ENCODE measurements at places on chromosomes 12 and 14.

DNA sequence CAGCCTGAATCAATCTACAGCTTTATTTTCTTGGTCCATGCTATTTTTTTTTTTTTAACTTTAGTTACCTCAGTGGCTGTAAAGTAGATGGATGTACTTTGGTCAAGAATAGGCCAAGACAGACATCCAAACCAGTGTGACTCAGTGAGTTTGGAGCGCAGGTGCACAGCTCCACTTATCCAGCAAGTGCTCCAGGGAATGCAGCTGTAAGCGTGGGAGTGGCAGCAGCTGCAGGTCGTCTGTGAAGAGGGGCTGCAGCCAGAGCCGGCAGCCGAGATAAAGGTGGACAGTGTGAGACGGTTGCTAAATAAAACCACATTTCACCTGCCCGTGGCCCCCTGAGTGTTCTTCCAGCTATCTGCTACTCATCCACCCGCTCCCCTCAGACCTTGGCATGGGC lies 1018.7 kb downstream of the AACS start:
- no peak for DNase-seq

- DNase-seq, result no peak
Observed at GRCh38 chr12:124544311-124544970, 23.0 kb downstream of the NCOR2 start.

GRCh38 chr12:16324772-16325171 lies 22.7 kb upstream of the MGST1 start:
- no peak for DNase-seq

- DNase-seq, result no peak
Observed at GRCh38 chr14:60645126-60645741, 4.0 kb downstream of the SIX1 start.

- no peak for DNase-seq
Observed at GRCh38 chr14:52429451-52429850, 115.3 kb downstream of the PTGER2 start.

DNA sequence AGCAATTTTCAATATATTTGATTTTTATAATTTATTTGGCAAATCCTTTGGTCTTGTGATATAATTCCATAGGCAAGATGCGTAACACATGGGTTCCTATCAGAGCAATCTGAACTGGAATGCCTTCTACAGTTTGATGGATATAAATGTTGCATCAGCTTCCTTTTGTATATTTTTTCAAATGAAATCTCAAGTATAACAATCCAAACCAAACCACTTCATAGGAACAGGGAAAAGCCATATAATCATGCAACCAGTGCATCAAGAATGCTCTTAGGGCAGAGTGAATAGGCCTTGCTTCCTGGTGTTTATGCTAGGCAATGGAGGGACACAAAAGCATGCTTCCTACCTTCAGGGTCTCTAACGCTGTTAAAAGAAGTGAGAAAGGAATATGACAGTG lies 34.5 kb downstream of the EFCAB11 start:
- no peak for DNase-seq

GRCh38 chr14:31204593-31205534 lies 2.7 kb downstream of the HECTD1 start:
- no peak for DNase-seq

- no peak for DNase-seq
Observed at GRCh38 chr12:109744986-109745942, 31.6 kb downstream of the FAM222A start.

DNA sequence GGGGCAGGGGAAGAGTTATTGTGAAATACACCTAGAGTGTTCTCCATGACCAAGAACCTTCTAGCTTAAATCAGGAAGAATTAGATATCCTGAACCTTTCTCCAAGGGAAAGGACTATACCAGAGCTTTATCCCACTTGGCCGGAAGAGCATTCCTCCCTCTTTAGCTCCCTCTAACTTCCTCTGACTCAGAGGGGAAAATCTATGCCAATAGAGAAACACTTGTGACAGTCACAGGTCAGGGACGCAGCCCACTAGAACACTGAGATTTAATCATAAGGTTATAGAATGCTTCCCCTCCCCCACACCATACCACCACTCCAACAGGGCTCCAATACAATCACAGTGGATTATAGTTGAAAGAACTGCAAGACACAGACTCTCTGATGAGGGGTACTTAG lies 55.4 kb upstream of the RFX4 start:
- no peak for DNase-seq

DNA sequence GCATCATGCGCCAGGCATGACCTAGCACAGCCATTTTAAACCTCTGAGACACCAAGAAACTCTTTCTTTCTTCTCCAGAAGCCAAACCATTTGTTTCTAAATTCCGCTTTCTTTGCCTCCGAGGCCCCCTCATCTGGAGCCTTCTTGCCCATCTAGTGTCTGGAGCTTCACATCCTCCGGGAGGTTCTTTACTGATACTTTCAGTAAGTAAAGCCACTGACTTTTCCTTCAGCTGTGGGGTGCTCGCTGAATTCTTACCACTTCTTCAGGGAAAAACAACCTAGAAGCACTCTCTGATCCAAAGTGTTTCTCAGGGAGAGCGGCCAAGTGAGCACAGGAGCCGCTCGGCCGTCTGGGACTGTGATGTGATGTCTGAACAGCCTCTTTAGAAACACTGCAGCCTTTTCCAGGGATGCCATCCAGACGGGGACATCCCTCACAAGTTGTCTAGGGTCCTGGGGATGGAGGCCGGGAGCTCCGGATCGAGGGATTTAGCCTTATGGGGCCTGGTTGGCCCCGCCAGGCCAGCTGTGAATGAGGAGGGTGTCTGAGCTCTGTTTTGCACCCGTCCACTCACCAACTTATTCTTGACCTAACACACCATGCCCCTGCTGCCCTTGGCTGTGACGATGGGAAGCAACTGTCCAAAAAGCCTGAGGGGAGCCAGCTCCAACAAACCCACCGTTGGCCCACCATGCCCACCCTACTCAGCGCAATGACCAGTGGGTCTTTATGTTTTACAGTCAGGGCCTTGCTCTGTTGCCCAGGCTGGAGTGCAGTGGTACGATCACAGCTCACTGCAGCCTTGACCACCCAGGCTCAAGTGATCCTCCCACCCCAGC lies 160.6 kb downstream of the ZFP36L1 start:
- DNase-seq, result no peak

DNA sequence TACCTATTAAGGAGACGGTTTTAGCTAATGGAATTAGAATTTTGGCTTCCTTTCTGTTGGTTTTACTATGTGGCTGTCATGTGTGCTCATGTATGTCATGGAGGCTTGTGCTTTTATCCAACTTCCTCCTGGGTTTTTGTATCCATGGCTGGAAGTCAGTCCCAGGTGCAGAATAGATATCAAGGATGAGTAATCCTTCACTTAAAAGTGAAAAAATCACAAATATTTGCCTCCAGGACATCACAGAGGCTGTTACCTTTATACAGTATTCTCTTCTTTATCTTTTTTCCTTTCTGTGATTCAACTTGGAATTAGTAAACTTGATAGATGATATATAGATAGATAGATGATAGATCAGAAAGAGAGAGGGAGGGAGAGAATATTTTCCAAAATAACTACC lies 706.8 kb downstream of the GALC start:
- DNase-seq, result no peak

GRCh38 chr12:115975411-115975810 lies 302.1 kb downstream of the MED13L start:
- no peak for DNase-seq

GRCh38 chr12:47323802-47324201 lies 244.0 kb upstream of the AMIGO2 start:
- DNase-seq, result no peak

DNA sequence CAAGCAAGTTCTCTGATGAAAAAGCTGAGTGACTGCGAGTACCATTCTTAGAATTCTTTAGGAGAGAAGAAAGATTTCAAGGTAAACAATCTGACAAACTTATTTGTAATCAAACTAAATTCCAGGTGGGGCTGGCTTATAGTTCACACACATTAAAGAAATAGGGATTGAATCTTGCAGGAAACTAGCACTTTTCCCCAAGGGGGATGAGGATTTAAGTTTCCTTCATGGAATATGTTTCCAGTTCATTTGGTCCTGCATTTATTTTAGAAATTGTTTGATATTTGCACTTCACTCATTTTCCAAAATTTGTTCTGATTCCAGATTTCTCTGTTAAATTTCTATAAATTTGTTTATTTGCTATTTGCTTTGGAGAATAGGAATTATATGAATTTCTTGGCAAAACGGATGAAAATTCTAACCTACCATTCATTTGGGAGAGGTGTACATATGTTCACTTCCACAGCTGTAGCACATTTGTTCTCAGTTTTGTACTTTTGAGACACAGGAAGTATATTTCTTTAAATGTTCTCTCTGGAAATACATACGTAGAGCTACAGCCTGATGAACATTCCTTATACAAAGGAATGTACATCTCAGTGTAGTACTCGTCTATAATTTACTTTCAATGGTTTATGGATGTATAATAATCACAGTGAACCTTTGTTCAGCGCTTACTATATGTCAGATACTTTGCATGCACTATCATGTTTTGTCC lies 145.5 kb downstream of the AKAP6 start:
- DNase-seq, result no peak

- no peak for DNase-seq
Observed at GRCh38 chr14:104362761-104363605, 216.6 kb upstream of the C14orf180 start.

DNA sequence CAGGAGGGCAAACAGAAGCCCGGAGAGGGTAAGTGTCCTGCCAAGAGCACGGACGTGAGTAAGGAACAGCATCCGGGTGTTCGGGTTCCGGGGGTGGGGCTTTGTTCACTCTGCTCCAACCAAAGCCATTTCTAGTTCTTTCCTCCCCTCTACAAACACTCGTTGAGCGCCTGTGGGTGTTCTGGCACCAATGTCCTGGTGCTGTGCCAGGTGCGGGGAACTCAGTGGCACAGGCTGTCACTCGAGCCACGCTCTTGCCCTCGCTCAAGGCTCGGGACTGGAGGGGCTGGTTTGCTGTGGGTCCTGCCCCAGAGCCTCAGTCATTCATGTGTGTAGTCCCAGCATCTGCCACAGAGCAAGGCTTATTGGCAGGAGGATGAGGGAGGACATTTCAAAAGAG lies 157.5 kb downstream of the CALM1 start:
- DNase-seq, result peak; percentile 63

- DNase-seq, result no peak
Observed at GRCh38 chr14:61661471-61662400, 33.6 kb upstream of the HIF1A start.

- DNase-seq, result no peak
Observed at GRCh38 chr12:56391721-56392120, 29.1 kb upstream of the APOF start.

DNA sequence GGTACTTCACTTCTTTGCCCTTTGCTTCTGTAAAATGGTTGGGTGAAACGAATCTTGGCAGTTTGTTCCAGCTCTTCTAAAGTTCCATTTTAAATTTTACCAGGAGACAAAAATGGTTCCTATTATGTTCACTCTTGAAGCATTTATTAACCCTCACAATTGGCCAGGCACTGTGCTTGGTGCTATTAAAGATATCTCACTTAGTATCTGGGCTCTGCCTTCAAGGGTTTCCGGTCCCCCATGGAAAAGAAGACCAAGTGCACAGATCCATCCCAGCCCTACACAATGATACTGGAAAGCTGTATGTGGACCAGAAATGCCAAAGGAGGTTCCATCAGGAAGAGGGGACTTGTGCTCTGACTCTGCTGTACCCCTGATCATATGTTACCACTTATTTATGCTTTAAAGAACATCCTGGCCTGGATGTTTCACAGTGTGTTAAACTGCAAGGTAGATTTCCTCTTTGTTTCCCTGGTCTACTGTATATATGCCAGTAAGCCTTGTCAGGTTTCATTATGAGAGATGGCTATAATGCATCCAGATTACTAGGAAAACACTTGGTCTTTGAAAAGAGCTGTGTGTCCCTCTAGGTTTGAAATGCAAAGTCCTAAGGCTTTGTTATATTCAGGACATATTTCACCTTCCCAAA lies 154.8 kb downstream of the PRKCH start:
- no peak for DNase-seq

- DNase-seq, result no peak
Observed at GRCh38 chr14:28242895-28243294, 523.7 kb upstream of the FOXG1 start.

GRCh38 chr12:6603095-6603567 lies 4.0 kb downstream of the CHD4 start:
- no peak for DNase-seq

GRCh38 chr14:44009642-44010041 lies 497.4 kb downstream of the FSCB start:
- DNase-seq, result no peak

GRCh38 chr12:21615431-21615830 lies 10.8 kb upstream of the GYS2 start:
- DNase-seq, result no peak

GRCh38 chr12:110266980-110267620 lies 13.9 kb upstream of the ATP2A2 start:
- DNase-seq, result peak; percentile 20

DNA sequence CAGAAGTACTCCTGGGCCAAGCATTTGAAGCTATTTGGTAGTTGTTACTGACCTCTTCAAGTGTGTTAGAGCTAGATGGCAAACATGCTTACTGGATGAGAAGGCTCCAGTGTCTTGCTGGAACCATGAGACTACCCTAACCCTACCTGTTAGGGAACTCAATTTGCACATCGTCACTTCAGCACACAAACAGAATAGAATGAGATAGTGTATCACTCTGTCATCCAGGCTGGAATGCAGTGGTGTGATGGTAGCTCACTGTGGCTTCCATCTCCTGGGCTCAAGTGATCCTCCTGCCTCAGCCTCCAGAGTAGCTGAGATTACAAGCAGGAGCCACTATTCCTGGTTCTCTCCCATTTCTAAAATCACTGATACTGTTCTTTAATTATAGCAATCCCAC lies 417.0 kb upstream of the ATXN7L3B start:
- DNase-seq, result no peak

DNA sequence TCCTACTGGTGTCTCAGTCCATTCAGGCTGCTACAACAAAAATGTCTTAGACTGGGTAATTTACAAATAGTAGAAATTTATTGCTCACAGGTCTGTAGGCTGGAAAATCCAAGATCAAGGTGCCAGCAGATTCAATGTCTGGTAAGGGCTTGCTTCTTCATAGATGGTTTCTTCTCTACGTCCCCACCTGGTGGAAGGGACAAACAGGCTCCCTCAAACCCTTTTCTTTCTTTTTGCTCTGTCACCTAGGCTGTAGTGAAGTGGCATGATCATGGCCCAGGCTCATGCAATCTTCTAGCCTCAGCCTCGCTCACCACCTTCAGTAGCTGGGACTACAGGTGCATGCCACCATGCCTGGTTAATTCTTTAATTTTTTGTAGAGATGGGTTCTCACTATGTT lies 106.8 kb upstream of the RPH3A start:
- no peak for DNase-seq

DNA sequence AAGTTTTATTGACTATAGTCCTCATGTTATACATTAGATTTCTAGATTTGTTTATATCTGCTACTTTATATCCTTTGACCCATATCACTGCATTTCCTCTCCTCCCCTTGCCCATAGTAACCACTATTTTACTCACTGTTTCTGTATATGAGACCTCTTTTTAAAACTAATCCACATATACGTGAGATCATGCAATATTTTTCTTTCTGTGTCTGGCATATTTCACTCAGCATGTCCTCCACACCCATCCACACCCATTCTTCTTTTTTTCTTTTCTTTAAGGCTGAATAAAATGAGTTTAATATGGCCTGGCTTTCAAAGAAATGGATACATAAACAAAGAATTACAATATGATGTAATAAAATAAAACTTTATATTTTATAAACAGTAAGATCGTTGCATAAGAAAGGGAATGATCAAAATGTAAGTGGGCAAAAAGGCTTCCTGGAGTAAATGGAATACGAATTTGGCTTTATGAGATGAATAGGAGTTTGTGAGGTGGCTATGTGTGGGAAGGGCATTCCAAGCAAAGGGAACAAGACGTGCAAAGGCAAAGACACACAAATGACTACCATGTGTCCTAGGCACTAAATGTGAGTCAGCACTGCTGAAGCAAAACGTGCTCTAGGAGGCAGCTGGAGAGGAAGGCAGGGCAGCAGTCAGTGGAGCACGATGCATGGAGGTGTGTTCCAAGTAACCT lies 53.2 kb upstream of the HIF1A start:
- no peak for DNase-seq
